ENCODE measurements at places on chromosomes 12 and 14. TPM values are rescaled to one million over a fixed set of nuclear protein-coding genes. Genes with fewer than 3 reads are reported as not detected.

The PIK3C2G gene
- not detected for total RNA-seq

The TCL1B gene
- total RNA-seq, result not detected

The FGF6 gene
- total RNA-seq, result not detected

The MTHFD1 gene
- 104 TPM for total RNA-seq
